ENCODE measurements at places on chromosomes 1 and 21.

GRCh38 chr1:180632326-180633056, 669 bp downstream of the XPR1 start:
- DNase-seq = peak; percentile 28

- peak; percentile 77 for DNase-seq
Measured at GRCh38 chr1:24108334-24109165, 3.4 kb downstream of the MYOM3 start.

- no peak for DNase-seq
Measured at GRCh38 chr1:67166196-67166595, at the start of gene IL23R. IL23R (plus strand) TSS chr1:67166454; CDS start chr1:67168121, 1,667 bp downstream.

DNA sequence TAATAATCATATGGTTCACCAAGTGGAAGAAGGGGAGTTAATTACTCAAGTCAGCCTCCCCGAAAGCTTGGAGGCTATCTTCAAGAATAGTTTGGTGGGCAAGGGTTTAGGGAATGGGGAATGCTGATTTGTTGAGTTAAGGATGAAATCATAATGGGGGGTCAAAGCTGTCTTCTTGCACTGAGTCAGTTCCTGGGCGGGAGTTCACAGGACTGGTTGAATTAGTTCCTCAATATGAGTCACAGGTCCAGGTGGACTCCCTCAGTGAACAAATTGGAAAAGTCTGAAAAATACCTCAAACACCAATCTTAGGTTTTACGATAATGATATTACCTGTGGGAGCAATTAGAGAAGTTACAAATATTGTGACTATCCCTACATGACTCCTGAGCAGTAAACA, 115.2 kb upstream of the COA6 start:
- DNase-seq = no peak
